ENCODE measurements at places on chromosomes 6 and 20. TPM values are rescaled to one million over a fixed set of nuclear protein-coding genes. Genes with fewer than 3 reads are reported as not detected.

- H3K27me3 ChIP-seq, result no peaks in the 10 kb centered on the region
- DNase-seq, result peak; percentile 96
- H3K4me1 ChIP-seq, result peaks cover 30% of the 10 kb centered on the region
- H3K4me3 ChIP-seq, result peak within 1 kb of the TSS; percentile 85
These were observed at the start of gene NANP for GRCh38 chr20:25623736-25624499. TSS of gene NANP (minus strand) at chr20:25624014. CDS start at chr20:25623948, 66 bp downstream.

GRCh38 chr6:170290296-170291128 lies at the start of gene DLL1:
TSS of gene DLL1 (minus strand) at chr6:170291078. CDS start at chr6:170290139, 939 bp downstream.
- H3K27me3 ChIP-seq, result peaks cover 72% of the 10 kb centered on the region
- peak; percentile 76 for DNase-seq
- no peak within 1 kb of the TSS for H3K27ac ChIP-seq
- peak within 1 kb of the TSS; percentile 89 for H3K4me3 ChIP-seq

DNA sequence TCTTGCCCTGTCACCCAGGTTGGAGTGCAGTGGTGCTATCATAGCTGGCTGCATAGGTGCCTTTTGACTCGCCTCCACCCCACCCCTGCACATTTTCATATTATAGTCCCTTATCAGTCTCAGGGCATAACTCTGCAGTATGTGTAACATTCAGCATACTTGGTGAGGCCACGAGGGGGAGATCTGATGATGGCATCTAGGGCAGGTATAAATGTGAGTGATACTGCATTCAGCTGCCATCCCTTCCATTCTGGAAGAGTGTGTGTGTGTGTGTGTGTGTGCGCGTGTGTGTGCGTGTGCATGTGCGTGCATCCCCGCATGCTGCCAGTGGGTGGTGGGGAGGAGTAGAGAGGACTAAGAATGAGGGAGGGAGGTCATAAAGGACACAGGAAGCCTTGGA lies 81.4 kb downstream of the JARID2 start:
- peak overlapping the region; percentile 7 for H3K4me3 ChIP-seq
- H3K4me1 ChIP-seq, result peaks cover 73% of the 10 kb centered on the region
- H3K27ac ChIP-seq, result peak overlapping the region; percentile 21
- DNase-seq, result peak; percentile 82

CLDN20 gene
- total RNA-seq, result 0.21 TPM

DNA sequence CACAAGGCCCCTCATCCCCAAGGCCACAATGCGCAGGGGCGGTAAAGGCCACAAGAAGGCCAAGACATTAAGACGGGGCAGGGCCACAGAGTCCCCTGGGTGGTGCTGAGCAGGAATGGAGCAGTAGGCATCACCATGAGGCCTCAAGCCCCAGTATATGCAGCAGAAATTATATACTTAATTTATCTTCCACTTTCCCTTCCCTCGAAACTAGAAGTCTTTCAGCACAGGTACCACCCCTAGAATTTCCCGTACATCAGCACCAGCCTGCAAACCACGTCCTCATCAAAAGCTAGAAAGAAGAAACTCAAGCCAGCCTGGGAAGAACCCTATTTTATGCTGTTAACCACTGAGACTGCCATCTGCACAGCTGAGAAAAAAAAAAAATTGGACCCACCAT lies 89.4 kb downstream of the PLG start:
- no peak for DNase-seq
- peak overlapping the region; percentile 64 for H3K27ac ChIP-seq
- H3K4me3 ChIP-seq, result no peak overlapping the region
- H3K36me3 ChIP-seq, result no peaks in the 10 kb centered on the region

ALDH8A1 gene
- total RNA-seq, result 1.2 TPM

RAET1G gene
- total RNA-seq, result not detected

UQCC2 gene
- 131 TPM for total RNA-seq

- H3K36me3 ChIP-seq, result no peaks in the 10 kb centered on the region
- H3K4me1 ChIP-seq, result no peaks in the 10 kb centered on the region
- no peak overlapping the region for H3K27ac ChIP-seq
- DNase-seq, result no peak
These were observed 93.2 kb downstream of the CLVS2 start for GRCh38 chr6:123089226-123089625.

DNA sequence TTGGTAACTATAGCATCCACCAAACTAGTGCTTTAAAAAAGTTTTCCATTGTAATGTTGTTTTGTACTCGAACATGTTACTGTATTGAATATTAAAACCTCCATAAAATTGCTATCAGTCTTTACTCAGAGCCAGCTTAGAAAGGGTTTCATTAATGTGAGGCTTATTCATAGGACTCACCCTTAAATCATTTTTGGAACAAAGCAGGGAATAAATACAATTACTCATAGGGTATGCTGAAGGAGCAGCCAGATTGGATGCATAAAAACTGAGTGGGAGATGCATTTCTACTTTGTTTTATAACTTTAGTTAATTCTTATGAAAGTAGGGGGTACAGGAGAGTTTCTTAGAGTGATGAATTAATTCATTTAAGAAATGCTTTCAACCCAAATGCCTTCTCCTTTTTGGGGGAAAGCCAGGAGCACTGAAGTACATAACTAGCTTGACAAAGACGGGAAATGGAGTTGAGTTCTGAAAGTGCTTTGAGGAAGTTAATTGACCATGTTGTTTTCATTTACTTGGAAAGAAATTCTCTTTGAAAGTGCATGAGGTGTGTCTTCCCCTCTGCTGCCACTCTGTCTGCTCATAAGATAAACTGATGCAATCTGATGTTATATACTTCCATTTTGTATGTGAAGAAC lies 90.3 kb downstream of the RNF144B start:
- H3K27me3 ChIP-seq, result peaks cover 13% of the 10 kb centered on the region
- peaks cover 3% of the 10 kb centered on the region for H3K4me1 ChIP-seq
- H3K36me3 ChIP-seq, result no peaks in the 10 kb centered on the region
